Left lobe of liver (tissue), 2 donors: ENCODE measurements at places on chromosomes 13 and 19. TPM values are rescaled to one million over a fixed set of nuclear protein-coding genes. Genes with fewer than 3 reads are reported as not detected.

DNA sequence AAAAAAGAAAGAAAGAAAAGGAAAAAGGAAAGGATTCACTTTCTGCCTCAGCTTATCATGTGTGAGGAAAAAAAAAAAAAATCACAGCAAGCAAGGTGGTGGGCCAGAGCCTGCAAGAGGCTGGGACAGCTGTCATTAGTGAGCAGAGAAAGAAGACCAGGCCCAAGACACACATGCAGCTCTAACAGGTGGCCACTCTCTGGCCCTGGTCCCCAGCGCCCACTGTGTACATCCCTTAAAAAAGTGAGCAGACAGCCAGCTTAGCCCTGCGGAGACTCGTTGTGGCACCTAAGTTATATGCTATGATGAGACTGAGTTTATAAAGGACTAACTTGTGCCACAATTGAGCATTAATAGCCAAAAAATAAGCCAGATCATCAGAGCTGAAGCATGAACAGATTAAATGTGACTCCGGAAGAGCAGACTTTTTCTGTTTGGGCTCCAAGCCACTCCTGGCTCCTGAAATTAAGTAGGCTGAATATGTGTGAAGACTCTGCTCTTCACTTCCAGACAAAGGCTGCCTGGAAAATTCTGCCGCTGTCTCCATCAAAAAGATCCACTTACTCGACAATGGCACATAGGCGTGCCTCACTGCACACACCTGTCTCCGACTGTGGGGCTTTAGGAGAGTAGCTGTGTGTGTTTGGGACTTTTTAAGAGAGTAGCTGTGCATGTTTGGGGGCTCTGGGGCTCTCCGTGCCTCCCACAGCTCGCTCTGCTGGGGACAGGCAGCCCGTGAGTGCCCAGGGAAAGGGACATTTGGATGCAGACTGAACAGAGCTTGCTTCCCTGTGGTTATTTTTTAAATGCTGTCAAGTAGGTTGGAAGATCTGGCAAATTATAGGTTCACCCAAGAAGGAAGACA, 55.0 kb downstream of the LATS2 start:
- DNase-seq, result no peak

Gene OR7A5
- total RNA-seq, result not detected

- no peak for DNase-seq
Observed at GRCh38 chr19:3276341-3276799, 51.9 kb downstream of the CELF5 start.

Gene ZNF805
- total RNA-seq, result 4.5 TPM

DNA sequence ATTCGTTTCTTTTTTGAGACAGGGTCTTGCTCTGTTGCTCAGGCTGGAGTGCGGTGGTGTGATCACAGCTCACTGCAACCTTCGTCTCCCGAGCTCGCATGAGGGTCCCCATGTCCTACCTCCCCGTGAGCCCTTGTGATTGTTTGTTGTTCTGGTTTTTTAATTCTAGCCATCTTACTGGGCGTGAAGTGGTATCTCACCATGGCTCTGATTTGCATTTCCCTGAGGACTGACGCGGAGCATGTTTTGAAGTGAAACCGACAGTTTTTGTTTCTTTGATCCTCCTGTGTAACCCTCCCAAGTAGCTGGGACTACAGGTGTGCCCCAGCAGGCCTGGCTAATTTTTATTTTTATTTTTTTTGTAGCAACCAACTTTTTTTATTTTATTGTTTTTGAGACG, 21.7 kb downstream of the GNG7 start:
- no peak for DNase-seq

GRCh38 chr13:112722433-112723263, 32.8 kb downstream of the ATP11A start:
- DNase-seq, result no peak

DNA sequence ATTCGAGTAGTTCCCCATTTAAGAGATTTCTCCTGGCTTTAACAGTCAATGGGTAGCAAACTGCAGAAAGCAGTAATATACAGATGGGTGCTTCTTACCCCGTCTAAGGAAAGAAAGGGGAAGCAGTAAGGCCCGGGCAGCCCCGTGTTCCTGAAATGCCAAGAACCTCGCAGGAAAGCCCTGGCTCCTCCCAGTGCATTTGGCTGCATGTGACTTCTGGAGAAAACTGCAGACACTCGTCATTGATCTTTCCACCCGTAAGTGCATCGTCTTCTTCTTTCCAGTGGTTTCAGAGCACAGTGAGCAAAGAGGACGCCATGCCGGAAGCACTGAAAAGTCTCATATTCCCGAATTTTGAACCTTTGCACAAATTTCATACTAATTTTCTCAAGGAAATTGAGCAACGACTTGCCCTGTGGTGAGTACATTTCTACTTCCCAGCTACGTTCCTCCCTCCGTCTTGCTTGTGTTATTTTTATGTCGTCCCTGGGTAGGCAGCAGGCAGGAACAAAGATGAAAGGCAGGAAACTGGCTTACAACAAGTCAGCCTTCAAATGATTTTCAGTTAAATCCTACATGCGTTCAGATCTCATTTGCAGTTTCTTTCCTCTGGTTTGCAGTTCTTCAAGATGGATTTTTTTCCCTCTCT, 165.2 kb downstream of the STK24 start:
- no peak for DNase-seq

Gene YIPF2
- total RNA-seq, result 27.9 TPM

DNA sequence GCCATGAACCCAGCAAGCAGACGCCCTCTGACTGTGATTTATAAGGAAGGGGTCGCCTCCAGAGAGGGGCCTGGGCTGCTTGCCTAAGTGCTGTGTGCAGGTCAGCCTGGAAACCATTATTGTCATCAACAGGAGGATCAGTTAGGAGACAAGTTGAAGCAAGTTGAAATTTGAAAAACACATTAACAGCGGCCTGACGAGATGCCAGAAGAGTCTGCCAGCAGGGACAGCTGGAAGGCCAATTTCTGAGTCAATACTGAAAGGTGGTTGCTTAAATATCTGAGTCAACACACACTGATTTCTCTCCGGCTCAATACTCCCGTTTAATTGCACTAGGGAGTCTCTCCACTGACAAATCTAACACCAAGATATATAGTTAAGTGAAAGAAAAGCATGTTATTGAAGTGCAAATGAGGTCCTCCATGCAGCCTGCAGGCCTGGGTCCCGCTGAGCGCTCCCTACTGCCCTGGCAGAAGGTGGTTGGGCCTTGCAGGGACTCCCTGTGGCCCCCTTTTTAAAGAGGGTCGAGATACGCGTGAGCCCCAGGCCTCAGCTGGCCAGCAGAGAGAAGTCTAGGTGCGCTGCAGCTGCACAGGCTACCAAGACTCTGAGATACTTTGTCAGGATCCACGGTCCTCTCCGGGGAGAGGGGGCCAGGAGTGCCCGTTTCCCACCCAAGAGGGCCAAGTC, 91.1 kb downstream of the RNASEH2B start:
- DNase-seq, result peak; percentile 56

DNA sequence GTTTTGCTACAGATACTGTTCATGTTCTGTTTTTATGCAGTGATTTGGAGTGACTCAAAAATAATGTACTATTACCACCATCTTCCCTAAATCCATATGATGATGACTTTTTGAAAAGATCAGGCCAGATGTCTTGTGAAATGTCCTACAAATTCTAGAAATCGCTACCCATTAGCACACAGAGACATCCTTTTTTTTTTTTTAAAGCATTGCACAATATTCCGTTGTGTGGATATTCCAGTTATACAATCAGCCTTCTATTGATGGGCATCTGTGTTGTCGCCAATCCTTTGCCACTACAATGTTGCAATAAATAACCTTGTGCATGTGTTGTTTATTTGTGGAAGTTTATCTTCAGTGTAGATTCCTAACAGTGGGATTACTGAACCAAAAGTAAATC, 24.5 kb downstream of the ZDHHC20 start:
- DNase-seq, result no peak

Gene PSG11
- not detected for total RNA-seq

DNA sequence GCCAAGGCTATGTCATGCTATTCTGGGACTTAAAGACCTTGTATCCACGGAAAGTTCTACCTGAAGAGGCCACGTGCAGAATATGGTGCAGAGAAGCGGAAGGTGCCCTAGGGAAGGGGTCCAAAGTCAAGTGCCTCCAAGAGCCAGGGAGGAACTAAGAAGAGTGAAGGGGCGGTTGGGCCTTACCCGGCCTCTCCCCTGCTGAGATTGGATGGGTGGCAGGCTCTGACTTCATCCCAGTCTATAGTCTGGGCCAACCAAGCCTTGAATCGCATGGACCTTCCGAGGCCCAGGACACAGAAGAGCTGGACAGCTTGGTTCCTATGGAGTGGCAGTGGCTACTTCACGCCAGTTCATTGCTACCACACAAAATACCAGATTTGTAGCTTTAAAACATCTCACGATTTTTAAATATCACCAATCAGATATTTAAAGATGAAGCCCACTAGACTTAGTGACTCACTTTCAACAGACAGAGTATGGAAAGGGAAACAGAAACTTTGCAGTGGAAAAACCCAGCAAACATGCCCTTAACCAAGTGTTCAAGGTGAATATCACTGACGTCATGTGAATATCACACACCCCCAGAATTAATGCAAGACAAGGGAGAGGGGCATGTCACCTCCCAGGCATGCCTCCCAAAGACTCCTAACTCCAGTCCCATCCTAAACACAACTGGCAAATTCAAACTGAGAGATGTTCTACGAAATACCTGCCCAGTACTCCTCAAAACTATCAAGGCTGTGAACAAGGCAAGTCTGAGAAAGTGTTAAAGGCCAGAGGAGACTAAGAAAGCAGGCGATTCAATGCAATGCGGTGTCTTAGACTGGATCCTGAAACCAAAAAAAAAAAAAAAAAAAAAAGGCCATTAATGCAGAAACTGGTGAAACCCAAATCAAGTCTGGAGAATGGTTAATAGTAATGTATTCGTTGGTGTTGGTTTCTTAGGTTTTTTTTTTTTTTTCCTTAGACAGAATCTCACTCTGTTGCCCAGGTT, 10.2 kb downstream of the C19orf12 start:
- no peak for DNase-seq

Gene TMEM91
- 3.1 TPM for total RNA-seq

DNA sequence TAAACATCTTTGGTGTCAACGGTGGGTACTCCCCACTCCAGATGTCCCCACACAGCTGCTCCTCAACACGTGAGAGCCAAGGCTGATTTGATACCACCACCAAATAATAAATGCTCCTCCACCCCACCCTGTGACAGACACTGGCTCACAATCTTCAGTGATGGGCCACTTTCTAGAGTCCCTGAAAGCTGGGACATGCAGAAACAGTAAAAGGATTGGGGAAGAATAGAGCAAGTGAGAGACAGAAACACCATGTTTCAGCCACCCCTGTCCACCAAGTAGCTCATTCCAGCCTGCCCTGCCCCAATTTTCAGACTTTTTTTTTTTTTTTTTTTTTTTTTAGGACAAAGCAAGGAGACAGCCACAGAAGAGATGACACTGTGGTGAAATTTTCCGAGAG, 1.6 kb downstream of the SLC46A3 start:
- no peak for DNase-seq

Gene VSTM1
- not detected for total RNA-seq

DNA sequence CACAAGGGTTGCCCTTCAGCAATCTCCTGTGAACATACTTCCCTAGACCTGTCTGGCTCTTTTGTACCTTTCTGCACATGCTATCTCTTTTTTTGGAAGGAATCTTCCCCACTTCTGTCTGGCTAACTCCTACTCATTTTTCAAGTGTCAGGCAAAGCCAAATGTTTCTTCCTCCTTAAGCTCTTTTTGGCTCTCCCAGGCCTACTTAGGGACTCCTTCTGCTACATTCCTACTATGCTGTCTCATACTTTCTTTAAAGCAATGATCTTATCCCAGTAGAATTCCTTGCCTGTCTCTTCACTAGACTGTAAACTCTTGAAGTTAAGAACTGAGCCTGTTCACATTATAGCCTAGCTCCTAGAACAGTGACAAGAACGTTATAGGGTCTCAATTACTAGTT, 114.9 kb upstream of the WASF3 start:
- DNase-seq, result no peak

- no peak for DNase-seq
Observed at GRCh38 chr19:497491-497868, 1.2 kb downstream of the MADCAM1 start.

Gene ADGRE3
- 0.10 TPM for total RNA-seq

GRCh38 chr19:31102674-31103073, 246.6 kb downstream of the TSHZ3 start:
- DNase-seq, result no peak

DNA sequence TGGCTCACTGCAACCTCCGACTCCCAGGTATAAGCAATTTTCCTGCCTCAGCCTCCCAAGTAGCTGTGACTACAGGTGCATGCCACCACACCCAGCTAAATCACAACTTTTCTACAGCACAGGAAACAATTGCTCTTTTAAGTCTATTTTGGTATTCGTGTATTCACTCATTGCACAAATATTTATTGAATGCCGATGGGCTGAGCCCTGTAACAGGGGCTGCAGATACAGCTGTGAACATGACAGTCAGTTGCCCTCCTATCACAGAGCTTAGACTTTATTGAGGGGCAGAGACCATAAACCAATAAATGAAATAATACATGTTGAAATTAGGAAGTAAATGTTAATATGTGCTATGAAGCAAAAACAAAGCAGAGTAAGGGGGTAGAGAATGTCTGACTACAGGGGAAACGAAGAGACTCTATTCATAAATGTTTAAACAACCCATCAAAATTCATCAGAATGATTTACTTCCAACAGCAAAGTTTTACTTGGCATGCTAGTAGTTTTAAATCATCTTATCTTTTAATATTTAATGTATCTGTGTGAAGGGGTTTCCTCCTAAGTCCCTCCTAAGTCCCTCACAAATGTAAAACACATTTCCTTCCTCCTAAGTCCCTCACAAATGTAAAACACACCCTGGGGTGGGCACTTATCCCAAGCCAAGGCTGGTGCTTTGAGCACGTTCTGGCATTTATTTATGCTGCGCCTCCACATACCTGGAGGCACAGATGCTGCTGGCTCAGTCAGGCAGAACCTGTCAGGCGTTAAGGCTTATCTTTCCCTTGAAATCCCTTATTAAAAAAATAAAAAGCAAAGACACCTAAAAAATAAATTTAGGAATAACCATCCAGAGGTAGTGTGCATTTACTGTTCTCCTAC, 140.8 kb downstream of the MIPEP start:
- no peak for DNase-seq

- DNase-seq, result no peak
Observed at GRCh38 chr13:31761951-31762350, 22.6 kb downstream of the RXFP2 start.

Gene TUBB4A
- total RNA-seq, result 0.70 TPM

DNA sequence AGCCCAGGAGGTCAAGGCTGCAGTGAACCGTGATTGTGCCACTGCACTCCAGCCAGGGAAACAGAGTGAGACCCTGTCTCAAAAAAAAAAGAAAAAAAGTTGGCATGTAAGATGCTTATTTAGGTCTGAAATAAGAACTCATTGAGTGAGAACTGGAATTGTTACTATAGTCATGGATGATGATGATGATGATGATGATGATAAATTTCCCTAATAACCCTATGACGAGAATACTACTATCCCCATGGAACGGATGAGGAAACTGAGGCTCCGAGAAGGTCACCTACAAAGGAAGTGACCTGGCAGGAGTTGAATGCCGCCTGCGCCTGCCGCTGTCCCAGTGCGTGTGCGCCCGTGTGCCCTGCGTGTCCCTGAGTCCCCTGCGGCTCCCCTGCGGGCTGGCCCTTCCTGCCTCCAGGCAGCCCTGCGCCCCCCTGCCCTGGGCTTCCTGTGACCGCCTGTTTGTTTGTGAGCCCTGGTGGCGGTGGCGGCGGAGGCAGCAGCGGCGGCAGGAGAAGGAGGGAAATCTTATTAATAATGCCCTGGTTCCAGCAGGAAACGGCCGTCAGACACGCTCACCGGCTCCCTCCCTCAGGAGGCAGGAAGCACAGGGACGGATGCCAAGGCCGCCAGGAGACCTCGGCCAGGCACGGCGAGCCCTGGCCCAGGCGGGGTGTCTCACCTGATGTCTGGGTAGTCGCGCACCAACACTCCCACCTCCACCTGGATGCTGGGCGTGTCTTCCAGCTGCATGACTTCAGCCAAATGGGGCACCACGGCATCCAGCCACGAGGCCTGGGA, 29.6 kb downstream of the EXOC3L2 start:
- DNase-seq, result no peak
